ENCODE measurements at places on chromosomes 1 and 21. TPM values are rescaled to one million over a fixed set of nuclear protein-coding genes. Genes with fewer than 3 reads are reported as not detected.

Gene CCDC17
- 6.8 TPM for total RNA-seq

Gene LCK
- 6.0 TPM for total RNA-seq

Gene NT5C1A
- total RNA-seq = 0.27 TPM

Gene USP16
- 41.5 TPM for total RNA-seq

Gene ALX3
- total RNA-seq = not detected

Gene PBX1
- total RNA-seq = 182 TPM

Gene CFAP107
- total RNA-seq = not detected

Gene SH2D1B
- 1.3 TPM for total RNA-seq

Gene CYYR1
- total RNA-seq = 4.3 TPM

Gene CD1B
- total RNA-seq = not detected

Gene HFM1
- 0.22 TPM for total RNA-seq

Gene LRRC39
- 0.82 TPM for total RNA-seq

Gene HAO2
- total RNA-seq = not detected

Gene RPE65
- not detected for total RNA-seq

Gene OR2L3
- total RNA-seq = not detected

Gene PRRX1
- total RNA-seq = 4.4 TPM

Gene KHDC4
- total RNA-seq = 58.6 TPM

Gene SPRR3
- not detected for total RNA-seq
